ENCODE measurements at places on chromosomes 5 and 9.
A peak's percentile ranks its signal among the peaks of the same experiment; 100 is the strongest.

GRCh38 chr9:129639034-129639630, 2.8 kb downstream of the ASB6 start:
- DNase-seq: no peak

DNA sequence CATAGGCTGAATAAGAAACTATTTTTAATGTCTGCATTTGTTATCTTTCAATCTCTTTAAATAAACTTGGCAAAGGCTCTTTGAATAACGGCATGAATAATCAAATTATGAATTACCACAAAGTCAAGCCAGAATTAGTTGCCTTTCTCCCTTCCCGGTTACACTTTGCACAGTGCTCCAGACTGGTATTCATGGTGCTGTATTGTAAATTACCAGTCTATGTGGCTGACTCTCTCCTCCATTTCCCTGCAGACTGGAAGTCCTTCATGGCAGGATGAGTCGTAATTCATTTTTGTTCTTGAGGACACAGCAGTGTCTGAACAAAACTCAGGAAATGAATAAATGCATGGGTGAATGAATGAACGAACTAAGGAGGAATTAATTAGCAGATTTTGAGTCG, 142.9 kb downstream of the GNA14 start:
- DNase-seq: no peak

- peak; percentile 46 for DNase-seq
These were observed 219.8 kb upstream of the TBCA start for GRCh38 chr5:77995793-77996409.

DNA sequence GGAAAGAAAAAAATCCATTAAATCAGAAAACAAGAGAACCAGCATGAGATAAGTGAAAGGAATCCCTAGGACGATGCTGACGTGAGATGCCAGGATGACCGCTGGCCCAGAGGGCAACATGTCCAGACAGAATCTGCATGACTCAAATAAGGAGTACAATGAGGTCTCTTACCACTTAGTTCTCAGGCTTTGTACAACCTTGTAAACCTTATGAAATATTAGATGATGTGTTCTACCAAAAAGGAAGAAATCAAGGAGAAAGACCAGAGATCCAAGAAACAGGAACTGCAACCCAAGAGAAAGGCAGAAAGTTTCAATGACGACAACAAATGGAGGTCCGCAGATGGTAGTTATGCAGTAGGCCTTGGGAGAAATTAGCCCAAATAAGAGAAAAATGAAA, 2.8 kb upstream of the GPR150 start:
- no peak for DNase-seq

DNA sequence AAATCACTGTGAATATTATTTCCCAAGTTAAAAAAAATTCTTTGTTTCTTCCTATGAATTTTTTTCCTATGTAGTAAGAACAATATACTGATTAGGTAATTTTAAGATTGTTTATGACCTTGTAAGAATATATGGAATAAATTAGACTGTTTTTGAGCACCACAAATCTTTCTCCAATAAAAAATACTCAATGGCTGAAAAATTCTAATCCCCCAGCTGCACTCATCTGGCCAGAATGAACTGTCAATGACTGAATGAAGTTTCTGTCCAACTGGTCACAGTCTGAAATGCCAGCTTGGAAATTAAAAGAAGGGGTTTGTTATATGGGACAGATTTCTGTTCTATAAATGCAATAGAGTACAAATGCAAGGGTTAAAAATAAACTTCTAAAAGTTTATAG, 569.5 kb upstream of the SEMA6A start:
- DNase-seq: no peak

DNA sequence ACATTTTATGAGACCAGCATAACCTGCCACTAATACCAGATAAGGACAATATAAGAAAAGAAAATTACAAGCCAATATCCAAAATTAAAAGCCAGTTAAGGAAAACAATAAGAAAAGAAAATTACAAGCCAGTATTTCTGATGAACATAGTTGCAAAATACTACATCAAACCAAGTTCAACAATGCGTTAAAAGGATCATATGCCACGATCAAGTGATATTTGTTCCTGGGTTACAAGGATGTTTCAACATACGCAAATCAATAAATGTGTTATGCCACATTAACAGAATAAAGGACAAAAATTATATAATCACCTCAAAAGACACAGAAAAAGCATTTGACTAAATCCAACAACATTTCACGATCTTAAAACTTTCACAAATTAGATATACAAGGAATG, 431.9 kb downstream of the ELAVL2 start:
- DNase-seq: no peak

DNA sequence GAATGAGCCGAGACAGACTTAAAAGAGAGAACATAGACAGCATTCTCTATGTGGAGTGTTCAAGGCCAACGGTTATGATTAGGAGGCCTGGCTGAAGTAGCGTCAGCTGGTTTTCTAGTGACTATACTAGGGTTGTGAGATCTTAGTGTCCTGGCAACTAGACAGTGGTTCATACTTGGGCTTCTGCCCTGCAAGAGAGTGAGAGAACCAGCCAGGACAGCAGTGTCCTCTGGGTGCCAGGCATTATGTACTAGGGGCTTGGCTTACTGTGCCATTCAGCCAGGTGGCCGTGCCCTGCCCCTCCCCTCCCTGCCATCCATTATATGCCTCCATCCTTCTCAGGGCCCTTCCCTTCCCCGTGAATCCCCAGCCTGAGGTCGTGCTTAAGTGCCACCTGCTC, 56.8 kb downstream of the TRIO start:
- DNase-seq: no peak

GRCh38 chr5:135601466-135601865, 22.7 kb upstream of the CXCL14 start:
- no peak for DNase-seq

GRCh38 chr9:137499858-137500661, 40.9 kb upstream of the NSMF start:
- DNase-seq: no peak

GRCh38 chr5:175235251-175235960, 208.6 kb downstream of the DRD1 start:
- DNase-seq: no peak

- DNase-seq: peak; percentile 82
These were observed 663.6 kb upstream of the ZNF608 start for GRCh38 chr5:125409861-125410536.

DNA sequence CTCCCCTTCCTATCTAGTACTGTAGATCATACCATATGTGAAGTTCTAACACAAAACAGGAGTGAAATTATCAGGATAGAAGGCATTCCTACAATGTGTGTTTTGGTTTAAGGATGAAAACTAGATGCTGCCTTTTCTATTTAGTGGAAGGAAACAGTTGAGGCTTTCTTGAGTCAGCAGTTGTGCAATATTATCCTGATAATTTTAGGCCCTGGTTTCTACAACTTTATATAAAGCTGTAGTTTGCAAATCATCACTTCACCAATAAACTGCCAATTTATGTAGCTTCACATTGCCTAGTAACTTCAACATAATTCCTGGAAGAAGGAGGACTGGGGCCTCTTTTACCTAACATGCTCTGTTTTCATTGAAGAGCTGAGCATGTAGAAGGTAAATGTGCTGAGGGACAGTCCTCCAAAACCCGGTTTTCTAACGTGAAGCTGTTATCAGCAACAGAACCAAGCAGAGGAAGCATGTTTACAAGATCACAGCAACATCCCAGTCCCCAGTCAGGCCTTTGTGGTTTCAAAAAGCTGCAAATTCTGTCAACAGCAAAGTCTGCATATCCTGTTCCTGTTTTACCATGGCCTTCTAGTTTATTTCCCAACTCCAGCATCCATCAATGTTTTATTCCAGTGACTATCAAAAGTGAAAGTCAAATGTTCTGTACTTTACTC, 513.4 kb upstream of the MEF2C start:
- no peak for DNase-seq

GRCh38 chr5:41637869-41638268, 127.5 kb upstream of the PLCXD3 start:
- no peak for DNase-seq

DNA sequence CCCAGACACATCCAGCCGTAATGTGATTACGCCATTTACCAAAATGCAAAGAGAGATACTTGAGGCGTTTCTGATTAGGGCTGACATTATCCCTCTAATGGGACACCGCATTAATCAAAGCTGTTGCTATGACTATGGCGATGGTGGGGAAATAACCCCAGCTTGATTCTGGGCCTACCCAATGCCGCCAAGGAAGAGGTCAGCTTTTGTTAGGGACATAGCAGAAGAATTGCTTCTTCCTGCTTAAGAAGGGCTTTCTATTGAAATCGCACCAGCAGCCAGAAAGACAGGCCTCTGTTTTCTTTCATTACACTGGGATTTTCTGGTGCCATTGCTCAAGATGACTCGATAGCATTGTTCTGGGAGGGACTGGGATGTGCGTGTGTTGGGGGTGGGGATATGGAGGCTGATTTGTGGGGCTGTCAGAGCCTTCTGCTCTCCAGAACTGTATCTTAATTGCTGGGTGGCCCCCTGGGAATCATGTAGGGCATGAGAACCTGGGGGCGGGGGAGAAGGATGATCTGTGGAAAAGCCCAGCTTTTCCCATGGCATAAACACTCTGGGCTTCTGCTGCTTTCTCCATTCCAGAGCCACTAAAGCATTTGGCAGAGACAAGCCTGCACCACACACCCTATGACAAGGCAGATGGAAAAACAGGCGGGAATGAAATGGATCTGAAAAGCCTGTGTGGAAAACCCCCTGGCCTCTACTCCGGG, 106.5 kb upstream of the RAD23B start:
- DNase-seq: peak; percentile 65

DNA sequence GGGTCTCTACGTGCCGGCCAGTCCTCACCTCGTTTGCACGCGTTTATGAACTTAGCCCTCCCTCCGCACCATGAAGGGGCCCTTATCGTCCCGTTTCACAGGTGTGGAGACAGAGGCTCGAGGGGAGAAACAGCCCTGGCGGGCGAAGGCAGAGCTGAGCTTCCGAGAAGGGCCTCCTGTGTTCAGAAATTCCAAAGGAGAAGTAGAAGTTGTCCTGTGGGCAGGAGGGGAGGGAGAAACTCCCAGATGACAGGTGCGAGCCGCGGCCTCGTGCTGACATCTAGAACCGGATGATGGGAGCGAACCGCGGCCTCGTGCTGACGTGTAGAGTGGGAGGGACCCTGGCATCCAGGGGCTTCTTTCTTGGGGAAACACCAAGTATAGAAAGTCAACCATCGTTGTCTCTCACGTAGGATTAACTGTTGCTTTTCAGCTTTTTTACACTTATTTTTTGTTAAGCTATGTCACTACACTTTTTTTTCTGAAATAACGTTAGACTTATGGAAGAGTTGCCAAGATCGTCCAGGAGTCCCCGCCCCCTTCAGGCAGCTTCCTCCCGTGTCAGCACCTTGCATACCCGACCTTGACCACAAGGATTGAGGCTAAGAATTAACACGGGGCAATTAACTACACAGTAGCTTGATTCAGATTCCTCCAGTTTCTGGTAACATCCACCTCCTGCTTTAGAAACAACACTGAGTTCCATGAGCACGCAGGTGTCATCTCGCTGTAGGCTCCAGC, 42.8 kb upstream of the NKD2 start:
- no peak for DNase-seq

- no peak for DNase-seq
These were observed 75.1 kb upstream of the SLC25A51 start for GRCh38 chr9:37978983-37979382.

GRCh38 chr5:116557669-116558271, 16.9 kb downstream of the SEMA6A start:
- peak; percentile 18 for DNase-seq

- DNase-seq: no peak
These were observed 104.1 kb downstream of the TSSK1B start for GRCh38 chr5:113330533-113331208.

GRCh38 chr9:131069699-131070098, 26.6 kb upstream of the AIF1L start:
- DNase-seq: no peak

DNA sequence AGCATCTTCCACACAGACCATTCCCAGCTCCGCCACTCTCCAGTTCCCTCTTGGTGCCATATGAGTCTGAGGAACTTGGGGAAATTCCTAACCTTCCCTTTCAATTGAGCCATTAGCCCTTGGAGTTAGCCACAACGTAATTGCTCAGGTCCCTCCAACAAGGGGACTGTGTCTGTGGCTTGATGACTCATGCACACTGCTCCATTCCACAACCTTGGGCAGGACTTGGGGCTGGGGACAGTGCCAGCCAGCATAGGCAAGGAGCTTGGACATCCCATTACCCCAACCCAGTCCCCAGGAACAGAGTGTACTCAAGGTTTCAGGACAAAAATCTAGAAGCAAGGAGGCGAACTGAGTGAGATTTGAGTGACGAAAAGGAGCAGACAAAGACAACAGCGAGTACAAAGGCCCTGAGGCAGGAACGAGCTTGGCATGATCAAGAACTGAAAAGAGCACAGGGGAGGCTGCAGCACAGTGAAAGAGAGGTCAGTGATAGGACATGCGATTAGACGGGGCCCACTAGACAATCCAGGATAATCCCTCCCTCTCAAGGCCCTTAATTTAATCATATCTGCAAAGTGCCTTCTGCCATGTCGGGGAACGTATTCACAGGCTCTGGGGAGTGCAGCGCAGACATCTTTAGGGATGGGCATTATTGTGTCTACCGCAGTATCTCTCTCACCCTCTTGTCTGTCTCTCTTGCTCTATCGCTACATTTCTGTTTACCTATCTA, 16.0 kb upstream of the JADE2 start:
- DNase-seq: no peak

DNA sequence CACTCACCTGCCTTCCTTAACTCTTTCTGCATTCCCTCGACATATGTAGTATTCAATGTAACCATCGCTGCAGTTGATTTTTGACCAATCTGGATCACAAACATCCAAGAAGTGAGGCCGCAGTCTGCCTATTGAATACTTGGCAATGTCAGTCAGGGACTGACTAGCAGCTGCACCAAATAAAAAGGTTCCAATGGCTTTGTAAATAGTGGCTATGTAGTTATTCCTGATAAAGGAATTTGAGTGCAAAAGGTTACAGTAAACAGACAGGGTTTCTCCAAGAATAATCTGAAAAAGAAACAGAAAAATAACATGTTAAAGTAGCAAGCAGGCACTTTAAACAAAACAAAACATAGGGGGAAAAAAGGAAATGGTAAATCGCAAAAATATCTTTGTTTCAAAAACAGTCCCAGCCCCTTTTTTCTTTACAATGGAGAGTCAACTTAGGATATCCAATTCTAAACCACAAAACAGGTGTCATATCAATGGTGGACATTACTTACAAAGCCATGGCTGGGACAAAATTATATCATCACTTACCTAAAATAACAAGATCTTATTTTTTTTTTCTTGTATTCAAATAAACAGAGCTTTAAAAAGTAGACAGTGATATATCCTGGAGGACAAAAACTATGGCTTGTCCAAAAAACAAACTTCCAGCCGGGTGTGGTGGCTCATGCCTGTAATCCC, 66.8 kb downstream of the PLPP1 start:
- DNase-seq: no peak

Data from NCI-H1436 (cell line).